ENCODE measurements at places on chromosomes 3 and 15.

DNA sequence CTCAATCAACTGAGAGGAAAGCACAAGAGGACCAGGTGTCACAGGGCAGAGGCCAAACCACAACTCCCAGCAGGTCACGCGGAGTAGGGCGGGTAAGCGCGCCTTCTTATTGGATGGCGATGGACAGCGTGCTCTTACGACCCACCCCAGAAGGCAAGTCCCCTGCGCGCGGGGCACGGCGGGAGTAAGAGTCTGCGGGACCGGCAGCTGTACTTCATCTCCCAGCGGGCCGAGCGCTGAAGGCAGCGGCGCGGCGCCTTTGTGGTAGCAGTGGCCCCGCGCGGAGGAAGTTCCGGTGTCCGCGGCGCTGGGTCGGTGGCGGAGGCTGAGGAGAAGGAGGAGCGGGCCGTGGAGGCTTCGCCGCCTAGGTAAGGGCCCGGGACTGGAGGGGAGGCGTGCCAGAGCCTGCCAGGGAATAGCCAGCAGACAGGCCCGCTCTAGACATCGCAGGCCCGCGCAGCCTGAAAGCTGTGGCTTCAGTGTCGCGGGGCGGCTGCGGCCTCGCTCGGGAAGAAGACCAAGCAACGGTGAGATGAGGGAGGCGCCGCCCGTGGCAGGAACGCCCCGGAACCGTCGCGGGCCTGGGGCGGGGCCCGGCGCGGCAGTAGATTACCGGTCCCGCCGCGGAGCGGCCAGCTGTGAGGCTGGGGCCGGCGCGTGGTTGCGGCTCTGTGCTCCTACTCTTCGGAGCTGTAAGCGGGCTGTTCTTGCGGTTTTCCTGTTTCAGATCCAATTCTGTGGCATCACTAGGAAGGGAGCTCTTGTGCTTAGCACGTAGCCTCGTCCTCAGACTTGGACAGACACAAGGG, at the start of gene RBM6:
RBM6 (plus strand) TSS at position 293 of the 809 bp plus-strand sequence. CDS start 22,492 bp downstream, outside the sequence.
- DNase-seq: peak; percentile 91

DNA sequence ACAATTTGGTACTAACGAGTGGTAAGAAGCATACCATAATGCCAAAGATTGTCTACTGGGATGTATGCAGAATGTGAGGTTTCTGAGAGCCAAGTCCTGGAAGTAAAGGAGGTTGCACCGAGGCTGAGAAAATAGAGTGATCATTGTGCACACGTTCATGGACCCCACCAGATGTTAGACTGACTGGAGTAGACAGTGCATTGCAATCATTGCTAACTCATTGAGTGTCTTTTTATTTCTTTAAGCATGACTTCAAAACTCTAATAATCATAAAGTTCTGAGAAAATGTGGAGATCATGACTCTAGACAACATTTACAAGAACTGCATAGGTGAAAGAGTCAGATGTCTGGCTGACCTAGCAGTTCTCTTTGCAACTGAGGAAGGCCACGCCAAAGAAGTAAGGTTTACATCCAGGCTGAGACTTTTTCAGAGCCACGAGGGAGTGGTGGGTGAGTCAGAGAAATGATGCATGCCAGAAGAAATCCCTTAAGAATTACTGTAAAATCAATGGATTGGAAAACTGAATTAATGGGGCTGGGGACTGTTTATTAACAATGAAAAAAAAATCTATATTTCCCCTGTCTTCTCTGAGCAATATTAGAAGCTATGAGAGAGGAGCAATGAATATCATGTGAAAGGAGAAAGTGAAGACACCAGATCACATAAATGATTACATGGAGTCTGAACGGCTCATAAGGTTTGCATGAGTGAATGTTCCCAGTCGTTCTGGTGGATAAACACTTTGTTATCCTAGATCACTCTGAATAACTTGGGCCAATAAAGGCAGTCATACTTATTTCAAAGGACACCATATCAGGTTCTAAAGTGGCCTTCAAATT, 76.0 kb upstream of the SLC25A26 start:
- no peak for DNase-seq

DNA sequence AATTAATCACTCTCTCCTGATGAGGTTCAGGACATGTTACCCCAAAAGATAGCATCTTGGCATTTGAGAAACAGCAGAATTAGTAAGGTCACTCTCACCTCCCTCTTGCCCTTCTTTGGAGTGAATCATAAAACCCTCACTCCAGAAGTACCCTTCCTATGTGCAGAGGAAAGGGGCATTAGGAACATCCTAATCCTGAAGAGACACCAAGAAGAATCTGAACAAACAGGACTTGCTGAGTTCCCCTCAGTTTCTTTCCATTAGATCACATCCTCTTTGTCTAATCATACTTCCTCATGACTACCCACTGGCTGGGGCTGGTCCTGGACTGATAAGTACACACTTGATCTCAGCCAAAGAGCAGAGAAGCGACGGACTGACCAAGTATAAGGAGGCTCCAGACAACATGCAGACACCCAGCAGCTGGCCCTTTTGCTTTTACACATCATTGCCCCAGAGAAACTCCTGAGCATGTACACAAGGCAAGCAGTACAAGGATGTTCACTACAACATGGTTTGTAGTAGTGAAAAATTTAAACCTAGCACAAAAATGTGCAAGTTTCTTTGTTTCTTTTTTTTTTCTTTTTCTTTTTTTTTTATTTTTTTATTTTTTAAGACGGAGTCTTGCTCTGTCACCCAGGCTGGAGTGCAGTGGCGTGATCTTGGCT, 15.0 kb upstream of the TM6SF1 start:
- DNase-seq: no peak

DNA sequence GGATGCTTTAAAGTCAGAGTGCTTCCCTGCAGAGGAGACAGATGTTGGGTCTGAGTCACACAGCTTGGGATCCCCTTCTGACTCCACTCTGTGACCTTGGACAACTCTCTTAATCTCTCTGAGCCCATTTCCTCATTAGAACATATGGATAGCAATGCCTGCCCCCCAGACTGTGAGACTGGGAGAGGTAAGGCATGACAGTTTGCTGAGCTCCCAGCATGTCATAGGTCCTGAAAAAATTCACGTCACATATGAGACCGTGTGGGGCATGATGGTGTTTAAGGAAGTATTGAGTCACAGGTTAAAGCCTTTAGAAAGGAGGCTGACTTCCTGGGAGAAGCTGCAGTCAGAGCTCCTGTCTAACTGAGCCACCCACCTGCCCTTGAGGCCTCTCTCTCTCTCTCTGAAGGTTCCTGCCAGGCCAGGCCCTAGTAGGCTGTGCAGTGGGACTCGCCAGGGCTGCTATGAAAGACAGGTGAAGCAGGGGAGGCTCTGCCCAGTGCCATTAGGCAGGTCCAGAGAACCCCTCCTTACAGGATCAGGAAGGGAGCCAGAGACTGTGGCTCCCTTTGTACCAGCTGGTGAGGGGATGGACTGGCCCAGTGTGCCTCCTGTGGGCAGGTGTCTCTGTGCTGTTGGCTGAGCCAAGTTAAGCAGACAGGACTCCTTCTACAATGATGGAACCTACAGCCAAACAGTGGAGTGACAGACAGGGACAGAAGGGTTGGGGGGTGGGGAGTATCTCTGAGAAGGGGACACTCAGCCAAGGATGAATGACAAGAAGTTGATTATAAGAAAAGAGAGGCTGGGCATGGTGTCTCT, 19.5 kb upstream of the DOCK3 start:
- DNase-seq: no peak

GRCh38 chr3:41726891-41727290, 235.0 kb downstream of the ULK4 start:
- no peak for DNase-seq

Measured in NCI-H460 (cell line).